Esophagus mucosa (tissue), 1 donor: ENCODE measurements at places on chromosomes 5 and 9. TPM values are rescaled to one million over a fixed set of nuclear protein-coding genes. Genes with fewer than 3 reads are reported as not detected.

DNA sequence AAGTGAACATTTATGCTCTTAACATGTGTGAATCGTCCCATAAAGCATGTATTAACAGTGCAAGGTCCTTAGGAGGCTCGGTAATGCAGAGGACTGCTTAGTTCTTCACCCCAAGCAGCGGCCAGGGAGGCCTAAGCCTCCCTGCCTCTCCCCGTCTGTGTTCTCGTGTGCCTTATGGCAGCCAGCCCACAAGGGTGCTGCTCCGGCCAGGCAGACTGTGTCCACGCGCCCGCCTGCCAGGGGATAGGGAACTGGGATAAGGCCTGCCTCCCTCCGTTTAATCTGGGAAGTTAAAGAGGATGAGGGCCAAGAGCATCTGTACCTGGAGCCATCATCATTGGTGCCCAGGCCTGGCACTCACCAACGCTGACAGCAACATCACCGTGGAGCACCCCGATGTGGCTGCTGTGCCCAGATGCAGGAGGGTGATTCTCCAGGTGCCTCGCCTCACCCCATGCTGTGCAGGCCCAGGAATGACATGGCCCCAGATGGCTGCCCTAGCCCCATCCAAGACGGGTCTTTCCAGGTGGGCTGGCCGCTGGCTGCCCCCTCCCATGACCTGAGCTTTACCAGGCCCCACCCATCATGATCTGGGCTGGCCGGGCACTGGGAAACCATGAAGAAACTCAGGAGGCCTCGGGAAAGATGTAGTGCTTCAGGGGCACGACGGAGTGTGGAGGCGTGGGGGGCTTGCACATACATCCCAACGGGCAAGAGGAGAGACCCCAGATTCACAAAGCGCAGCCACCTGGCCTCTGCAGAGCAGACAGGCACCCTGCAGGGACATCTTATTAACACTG, 35.6 kb upstream of the SUSD3 start:
- no peak for ATAC-seq

- peak; percentile 97 for ATAC-seq
Observed at GRCh38 chr9:6566409-6567139, 79.0 kb downstream of the GLDC start.

GRCh38 chr5:5332287-5332686, 90.2 kb upstream of the ICE1 start:
- ATAC-seq, result no peak

GRCh38 chr5:59164041-59164830, 581.4 kb downstream of the RAB3C start:
- ATAC-seq, result peak; percentile 59

- no peak for ATAC-seq
Observed at GRCh38 chr5:15983392-15983791, 196.2 kb downstream of the MARCHF11 start.

DNA sequence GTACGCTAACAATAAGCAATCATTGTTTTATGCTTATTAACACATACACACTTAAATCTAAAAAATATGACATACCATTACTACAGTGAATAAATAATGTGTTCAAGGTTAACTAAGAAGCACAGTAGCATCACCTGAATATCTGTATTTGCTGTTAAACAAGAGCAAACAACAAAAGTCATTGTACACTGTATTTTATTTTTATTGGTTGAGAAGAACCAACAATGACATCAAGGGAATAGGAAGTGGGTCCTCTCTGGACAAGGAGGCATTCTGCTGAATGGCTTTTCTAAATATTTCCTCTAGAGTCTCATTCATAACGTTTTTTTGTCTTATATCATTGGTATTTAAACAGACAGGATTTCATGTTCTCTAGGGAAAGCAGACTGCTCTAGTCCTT, 460.4 kb downstream of the CDH9 start:
- no peak for ATAC-seq

DNA sequence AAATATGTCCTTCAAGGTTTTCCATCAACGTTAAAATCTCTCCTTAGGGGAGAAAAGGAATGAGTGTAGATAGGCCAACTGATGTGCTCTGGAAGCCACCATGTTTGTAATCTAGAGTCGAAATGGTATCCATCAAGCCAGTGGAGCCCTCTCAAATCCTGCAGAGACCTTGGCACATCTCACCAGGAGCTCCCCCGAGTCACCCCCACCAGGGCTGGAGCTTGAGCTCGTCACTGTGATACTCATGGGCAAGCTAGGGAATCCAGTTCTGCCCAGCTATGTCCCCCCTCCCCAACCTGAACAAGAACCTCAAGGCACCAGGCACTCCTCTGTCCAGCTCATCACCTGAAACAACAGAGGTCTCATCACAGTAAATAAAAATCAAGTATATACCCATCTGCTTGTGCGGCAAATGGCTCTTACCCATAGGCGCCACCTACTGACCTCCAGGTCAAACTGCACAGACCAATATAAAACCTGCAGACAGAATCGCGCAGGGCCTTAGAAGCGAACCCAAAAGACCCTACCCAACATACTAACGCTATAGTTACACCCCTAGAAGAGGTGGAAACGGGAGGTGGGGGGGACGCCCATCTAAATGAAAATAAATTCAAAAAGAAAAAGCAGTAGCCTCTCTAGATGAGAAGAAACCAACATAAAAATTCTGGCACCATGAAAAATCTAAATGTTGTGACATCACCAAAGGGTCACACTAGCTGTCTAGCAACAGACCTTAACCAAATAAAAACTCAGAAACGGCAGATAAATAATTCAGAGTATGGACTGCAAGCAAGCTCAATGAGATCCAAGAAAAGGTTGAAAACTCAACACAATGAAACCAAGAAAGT, 75.0 kb downstream of the TTC39B start:
- no peak for ATAC-seq

GRCh38 chr5:137431051-137431450, 68.1 kb downstream of the SPOCK1 start:
- ATAC-seq, result no peak

DNA sequence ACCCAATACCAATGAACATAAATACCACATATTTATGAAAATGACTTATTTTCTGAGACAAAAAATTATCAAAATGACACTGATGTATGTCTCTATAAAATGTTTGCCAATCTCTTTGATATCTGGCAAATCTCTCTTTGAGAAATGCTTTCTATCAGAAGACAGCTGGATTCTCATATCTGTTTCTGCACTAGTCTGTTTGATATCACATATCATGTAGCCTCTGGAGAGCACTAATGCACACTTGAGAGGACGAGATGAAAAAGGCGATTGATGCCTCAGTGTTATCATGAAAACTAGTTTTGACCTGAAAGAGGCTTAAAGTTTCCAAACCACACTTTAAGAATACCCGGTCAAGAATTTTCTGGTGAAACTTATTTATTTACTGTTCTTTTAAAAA, 29.1 kb upstream of the ANKRD55 start:
- no peak for ATAC-seq

GRCh38 chr5:136636001-136636400, 270.7 kb upstream of the TRPC7 start:
- no peak for ATAC-seq

- no peak for ATAC-seq
Observed at GRCh38 chr5:15388866-15389265, 111.1 kb upstream of the FBXL7 start.

DNA sequence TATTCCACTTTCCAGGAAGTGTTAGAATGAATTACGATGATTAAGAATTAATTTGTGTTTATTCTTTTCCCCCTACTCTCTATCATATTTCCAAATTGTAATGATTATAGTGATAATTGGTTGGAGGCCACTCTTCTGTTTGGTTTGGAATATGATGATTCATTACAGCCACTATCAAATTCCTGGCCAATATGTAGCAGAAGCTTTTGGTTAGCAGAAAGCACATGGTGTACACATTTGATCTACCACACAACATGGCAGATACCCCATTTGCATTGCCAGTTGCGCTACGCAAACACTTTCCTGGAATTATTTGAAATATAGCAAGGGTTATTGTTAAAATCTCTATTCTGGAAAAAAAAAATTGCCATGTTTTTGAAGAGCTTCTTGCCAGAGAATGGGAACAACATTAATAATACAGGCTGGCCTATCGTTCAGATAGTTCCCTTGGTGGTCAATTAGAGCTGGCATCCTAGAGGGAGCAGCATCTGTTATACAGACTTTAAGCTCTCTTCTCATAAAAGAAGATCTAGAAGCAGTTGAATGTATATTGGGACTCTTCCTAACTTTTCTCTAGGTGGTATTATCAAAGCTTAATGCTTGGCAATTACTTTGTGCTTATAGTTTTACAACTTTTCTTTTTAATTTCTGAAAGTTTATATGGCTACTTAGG, 455.0 kb upstream of the ACTBL2 start:
- no peak for ATAC-seq

GRCh38 chr5:31605920-31606319, 33.0 kb upstream of the PDZD2 start:
- no peak for ATAC-seq

DNA sequence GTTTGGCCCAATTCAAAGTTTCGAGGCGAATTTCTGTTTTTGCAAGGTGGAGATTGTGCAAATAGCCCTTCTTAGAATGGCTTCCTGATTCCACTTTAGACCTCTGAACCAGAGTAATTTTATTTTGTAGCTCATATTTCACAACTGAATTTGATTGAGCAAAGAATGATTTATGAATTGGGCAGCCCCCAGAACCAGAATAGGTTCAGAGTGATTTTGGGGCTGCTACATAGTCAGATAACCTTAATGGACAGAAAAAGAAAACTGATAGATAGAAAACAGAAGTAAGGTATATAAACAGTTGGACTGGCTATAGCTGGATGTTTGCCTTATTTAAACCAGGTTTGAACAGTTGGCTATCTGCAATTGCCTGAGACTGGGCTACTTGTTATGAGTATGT, 156.6 kb downstream of the YIPF5 start:
- ATAC-seq, result no peak

DNA sequence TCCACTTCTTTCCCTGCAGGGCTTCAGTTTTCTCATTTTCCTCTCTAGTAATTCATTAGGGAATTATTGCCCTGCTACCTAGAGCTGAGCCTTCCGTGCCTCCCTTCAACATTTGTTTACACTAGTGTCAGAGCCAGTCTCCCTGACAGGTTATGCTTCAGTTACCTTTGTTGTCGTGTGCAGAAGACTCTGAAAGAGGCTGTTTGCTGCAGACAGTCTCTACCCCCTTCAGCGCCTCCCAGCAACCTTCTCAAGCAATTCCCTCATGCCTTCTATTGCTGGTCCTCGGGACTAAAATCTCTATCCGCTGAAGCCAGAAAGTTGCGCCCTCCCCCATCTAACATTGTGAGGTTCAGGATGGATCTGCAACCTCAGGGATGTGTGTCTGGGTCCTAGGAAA, 12.8 kb downstream of the RALGPS1 start:
- ATAC-seq, result no peak

- ATAC-seq, result no peak
Observed at GRCh38 chr9:131574730-131575640, 29.7 kb downstream of the PRRT1B start.

DNA sequence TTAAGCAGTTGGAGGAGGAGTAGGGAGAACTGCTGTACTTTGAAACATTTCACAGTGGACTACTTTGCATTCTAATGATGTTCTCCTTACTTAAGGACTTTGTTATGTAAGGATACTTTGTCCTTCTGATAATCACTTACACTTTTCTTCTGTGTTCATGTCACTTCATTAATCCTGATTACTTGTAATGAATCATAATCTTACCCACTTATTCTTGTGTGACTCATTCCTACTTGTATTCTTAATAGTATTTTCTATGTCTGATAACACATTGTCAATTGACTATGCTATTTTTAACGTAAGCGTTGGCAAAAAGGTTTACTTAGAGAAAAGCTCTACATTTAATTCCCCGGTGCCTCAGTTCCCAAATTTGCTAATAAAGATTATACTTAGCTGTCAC, 63.8 kb downstream of the GHR start:
- no peak for ATAC-seq

DNA sequence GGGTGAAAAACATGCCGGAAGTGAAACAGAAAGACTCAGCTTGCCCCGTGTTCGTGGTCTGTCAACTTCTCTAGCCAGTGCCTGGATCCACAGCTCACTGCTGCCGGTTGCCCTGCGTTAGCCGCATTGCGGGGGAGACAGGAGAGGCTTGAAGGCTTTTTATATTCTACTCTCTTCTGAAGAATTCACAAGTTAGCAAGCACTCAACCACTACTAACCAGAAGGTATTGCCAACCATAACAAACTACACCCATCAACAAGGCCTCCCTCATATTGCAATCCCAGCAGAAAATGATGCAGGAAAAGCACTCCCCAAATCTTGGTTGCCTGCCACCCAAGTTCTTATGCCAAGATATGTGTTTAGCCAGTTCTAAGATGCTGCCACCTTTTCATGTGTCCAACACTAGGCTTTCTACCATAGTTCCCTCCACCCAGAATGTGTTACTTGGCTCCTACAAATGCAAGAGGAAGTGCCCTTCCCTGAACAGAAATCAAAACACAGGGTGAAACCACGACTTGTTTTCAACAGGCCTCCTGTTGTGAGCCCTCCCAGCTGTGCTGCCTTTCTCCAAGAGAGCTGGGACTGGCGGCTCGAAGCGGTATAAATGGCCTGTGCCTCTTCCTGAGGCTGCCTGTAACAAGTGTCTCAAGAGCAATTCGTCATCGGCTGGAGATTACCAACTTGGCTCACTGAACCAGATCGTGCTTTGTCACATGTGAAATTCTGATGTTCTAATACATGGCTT, 129.0 kb downstream of the SNX18 start:
- peak; percentile 68 for ATAC-seq

DNA sequence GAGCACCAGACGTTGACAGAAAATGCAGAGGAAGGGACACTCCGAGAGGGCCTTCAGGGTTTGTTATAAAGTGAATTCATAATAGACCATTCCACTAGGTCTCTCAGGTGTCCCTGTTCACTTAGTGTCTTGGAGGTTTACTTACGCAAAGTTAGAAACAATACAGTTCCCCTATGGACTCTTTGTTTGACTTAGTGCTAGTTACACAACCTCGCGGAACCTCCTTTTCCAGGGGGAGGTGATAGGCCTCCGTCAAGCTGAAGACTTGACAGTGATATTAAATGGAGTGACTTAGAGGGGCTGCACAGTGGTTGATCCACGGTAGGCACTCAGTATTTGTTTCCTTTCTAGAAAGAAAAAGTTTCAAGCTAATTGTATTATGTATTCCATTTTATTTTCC, 1.3 kb downstream of the CCT5 start:
- no peak for ATAC-seq

DNA sequence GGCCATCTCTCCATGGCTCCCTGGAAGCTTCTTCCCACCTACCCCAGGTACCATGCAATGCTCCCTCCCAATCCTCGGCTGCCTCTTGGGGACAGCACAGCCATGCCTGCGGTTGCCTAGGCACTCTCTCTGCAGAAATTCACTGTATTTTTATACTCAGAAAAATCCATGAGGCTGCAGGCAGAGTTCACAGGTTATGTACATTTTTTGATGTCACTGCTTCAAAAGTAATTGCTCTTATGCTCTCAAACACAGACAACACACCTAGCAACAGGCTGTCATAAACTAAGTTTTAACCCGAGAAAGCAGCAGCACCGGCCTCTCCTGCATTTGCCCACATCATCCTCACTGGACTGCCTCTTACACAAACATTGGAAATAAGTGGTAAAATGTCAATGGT, 102.4 kb downstream of the AK8 start:
- ATAC-seq, result no peak

GRCh38 chr9:114513055-114513958, 8.0 kb upstream of the WHRN start:
- ATAC-seq, result peak; percentile 52

The C5orf22 gene
- 14.7 TPM for total RNA-seq

The CD72 gene
- 0.52 TPM for total RNA-seq

The HAPLN1 gene
- total RNA-seq, result not detected

The CSF1R gene
- 2.7 TPM for total RNA-seq

The SPATA31D1 gene
- not detected for total RNA-seq

The MARCOL gene
- total RNA-seq, result not detected

The ARAP3 gene
- 3.3 TPM for total RNA-seq

The ACSL6 gene
- 0.08 TPM for total RNA-seq

The PPP3R2 gene
- total RNA-seq, result not detected

The DNAH5 gene
- 0.52 TPM for total RNA-seq

The PLGRKT gene
- 28.1 TPM for total RNA-seq

The ANKRD34B gene
- not detected for total RNA-seq
